ENCODE measurements at places on chromosomes 3 and 15.

GRCh38 chr3:52323526-52324295 is 7.6 kb downstream of the DNAH1 start:
- DNase-seq = no peak

- peak; percentile 30 for DNase-seq
These were observed 524 bp upstream of the TOPBP1 start for GRCh38 chr3:133662278-133662651.

DNA sequence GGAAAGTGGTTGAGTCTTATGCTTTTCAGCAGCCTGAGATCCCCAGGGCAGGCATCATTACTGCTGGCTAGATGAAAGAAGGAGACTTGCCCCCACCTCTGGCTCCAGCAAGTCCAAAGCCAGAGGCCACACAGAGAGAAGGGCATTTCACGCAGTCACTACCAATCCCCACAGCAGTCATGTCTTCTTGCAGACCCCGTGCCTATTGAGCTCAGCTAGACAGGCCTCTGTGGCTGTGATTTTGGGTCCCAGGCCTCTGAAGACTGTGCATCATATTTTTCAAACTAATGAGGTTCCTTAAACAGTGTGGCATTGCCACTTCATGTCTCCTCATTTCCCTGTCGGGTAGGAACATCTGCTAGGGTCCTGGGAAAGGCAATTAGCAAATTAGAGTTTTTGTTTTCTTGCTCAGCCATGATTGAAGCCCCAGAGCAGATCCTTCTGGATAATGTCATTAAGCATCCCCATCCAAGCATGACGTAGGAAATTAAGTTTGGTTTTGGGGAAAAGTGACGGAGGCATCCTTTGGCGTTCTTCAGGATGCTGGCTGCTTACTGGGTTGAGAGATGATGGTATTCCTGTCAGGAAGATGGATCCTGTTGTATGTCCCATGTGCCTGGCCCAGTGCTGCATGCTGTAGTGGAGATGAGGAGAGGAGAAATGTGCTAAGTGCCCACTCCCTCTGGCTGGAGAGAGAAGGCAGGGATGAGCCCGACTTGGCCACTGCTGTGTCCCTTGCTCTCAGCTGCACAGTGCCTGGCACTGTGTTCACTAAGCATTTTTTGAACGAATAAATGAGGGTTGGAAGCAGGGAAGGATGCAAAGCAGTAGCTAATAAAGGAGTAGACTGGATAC is 7.0 kb downstream of the SPSB4 start:
- DNase-seq = no peak

GRCh38 chr3:128068156-128068620 is 16.0 kb downstream of the SEC61A1 start:
- DNase-seq = peak; percentile 11

- DNase-seq = no peak
These were observed 237.2 kb downstream of the AGBL1 start for GRCh38 chr15:86316726-86317383.

- DNase-seq = no peak
These were observed 12.9 kb downstream of the IDH3A start for GRCh38 chr15:78162038-78162437.

Measured in LoVo (cell line).